NCI-H1694 (cell line): ENCODE measurements at places on chromosomes 11 and 22.

GRCh38 chr11:28146123-28146751 lies 38.0 kb downstream of the METTL15 start:
- DNase-seq: no peak

- no peak for DNase-seq
Measured at GRCh38 chr11:57744357-57744756, 3.1 kb downstream of the SELENOH start.

- DNase-seq: no peak
Measured at GRCh38 chr22:43078522-43078921, 10.7 kb downstream of the TTLL1 start.

DNA sequence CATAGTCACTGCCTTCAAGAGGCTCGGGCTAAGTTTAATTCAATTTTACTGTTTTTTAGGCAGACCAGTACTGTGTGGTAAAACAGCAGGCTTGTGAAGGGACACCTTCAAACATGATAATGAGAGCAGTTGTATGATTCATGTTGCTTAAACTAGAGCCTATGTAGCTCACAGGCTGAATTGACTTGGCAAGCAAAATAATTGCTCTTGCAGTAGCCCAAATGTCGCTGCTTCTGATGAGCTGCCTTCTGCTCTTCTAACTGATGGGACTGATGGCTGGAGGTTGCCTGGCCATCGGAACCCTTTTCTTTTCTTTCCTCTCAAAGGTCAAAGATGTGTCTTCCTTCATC lies 137.6 kb downstream of the MAML2 start:
- DNase-seq: peak; percentile 56

- DNase-seq: no peak
Measured at GRCh38 chr11:123564221-123564620, 90.2 kb downstream of the SCN3B start.

GRCh38 chr11:122703541-122704272 lies 48.2 kb downstream of the UBASH3B start:
- no peak for DNase-seq

GRCh38 chr11:124210421-124210820 lies 27.3 kb downstream of the OR10D3 start:
- no peak for DNase-seq
